ENCODE measurements at places on chromosomes 5 and 9.

- no peak for DNase-seq
Measured at GRCh38 chr9:125134976-125135375, 8.4 kb downstream of the SCAI start.

DNA sequence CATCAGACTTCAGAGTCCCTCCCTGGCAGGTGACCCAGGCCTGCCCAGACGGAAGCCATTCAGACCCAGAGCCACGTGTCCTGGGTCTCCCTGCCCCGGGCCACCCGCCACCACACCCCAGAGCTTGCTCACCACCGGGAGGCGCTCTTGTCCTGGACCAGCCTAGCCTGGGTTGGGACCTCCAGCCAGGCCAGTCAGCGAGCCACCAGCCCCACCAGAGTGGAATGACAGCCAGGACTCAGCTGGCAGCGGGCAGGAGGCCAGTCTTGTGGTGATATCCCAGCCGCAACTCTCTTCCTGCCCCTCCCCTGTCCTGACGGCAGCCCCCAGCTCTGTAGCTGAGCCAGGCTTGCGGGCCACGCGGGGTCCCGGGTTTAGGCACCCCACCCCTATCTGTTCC, 1.7 kb upstream of the PTGDS start:
- DNase-seq: no peak

DNA sequence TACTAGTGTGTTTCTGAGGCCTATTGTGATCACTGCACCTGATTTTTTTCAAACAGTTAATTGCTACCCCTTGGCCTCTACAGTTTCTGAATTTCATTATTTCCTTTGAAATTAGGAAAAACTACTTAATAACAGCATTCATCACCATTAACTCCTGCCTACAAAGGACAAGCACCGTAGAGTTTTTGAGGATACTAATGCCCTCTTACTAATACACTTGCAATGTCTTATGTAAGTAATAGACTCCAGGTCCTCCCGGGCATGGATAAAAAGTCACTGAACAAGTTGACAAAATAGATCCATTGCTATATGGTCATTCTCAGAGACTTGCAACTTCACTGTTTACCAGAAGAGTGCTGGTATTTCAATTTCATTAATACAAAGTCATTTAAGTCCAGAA, 1172.5 kb downstream of the CDH12 start:
- no peak for DNase-seq

DNA sequence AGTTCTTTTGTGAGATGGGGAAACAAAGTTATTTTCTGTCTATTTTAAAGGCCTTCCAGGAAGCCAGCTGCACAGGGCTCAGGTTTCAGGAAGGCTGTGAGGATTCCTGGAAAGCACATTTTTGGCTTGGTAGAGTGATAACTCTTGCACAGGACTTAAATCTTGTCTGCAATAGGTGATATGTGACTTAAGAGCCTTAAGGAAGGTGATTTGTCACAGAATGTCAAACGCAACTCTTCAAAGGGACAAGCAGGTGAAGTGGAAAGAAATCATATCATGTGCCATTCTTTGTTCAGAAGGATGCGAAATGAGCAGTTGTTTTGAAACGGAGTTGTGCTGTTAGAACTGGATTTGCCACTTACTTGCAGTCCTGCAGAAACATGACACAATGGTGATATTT, 459.3 kb downstream of the MAT2B start:
- no peak for DNase-seq

DNA sequence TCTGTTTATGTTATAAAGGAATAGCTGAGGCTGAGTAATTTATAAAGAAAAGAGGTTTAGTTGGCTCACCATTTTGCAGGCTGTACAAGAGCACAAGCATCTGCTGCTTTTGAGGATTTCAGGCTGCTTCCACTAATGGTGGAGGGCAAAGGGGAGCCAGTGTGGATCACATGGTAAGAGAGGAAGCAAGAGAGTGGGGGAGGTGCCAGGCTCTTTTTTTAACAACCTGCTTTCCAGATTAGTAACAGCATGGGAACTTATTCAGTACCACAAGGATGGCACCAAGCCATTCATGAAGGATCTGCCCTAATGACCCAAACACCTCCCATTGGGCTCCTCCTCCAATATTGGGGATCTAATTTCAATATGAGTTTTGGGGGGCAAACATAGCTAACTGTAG, 40.4 kb downstream of the CCL28 start:
- DNase-seq: no peak

Measured in stimulated activated CD4-positive, alpha-beta T cell treated with anti-CD3 and anti-CD28 coated beads, Interleukin-15, amount 100 ng/mL, for 1 hour (primary cell).